ENCODE measurements at places on chromosomes 3 and 15. TPM values are rescaled to one million over a fixed set of nuclear protein-coding genes. Genes with fewer than 3 reads are reported as not detected.

Gene HACD2
- total RNA-seq: 39.8 TPM

DNA sequence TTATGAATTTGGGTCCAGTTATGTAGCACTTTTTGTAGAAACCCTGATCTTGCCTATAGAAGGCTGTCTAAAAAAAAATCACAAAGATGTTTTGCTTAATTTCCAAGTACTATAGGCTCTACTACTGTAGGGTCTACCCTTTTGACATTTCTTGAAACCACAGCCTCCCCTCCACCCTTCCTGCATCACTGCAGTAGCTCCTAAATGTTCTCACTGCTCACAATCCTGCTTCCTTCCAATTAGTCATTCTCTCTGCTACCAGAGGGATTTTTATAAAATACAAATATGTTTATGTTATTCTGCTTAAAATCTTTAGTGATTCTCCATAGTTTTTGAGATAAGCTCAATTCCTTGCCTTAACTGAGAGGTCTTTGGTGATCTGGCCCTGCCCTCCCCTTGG is 114.0 kb downstream of the CYP19A1 start:
- no peak for DNase-seq

GRCh38 chr3:52443791-52444687 is 864 bp downstream of the SEMA3G start:
- DNase-seq: no peak

- DNase-seq: no peak
Observed at GRCh38 chr3:130772129-130772528, 25.5 kb upstream of the PIK3R4 start.

GRCh38 chr3:115388166-115388565 is 235.1 kb upstream of the GAP43 start:
- DNase-seq: no peak

- DNase-seq: no peak
Observed at GRCh38 chr15:37143351-37143750, 43.0 kb upstream of the MEIS2 start.
